ENCODE measurements at places on chromosomes 13 and 19. TPM values are rescaled to one million over a fixed set of nuclear protein-coding genes. Genes with fewer than 3 reads are reported as not detected.

GRCh38 chr19:13637664-13638063, 126.7 kb upstream of the MRI1 start:
- DNase-seq = no peak

DNA sequence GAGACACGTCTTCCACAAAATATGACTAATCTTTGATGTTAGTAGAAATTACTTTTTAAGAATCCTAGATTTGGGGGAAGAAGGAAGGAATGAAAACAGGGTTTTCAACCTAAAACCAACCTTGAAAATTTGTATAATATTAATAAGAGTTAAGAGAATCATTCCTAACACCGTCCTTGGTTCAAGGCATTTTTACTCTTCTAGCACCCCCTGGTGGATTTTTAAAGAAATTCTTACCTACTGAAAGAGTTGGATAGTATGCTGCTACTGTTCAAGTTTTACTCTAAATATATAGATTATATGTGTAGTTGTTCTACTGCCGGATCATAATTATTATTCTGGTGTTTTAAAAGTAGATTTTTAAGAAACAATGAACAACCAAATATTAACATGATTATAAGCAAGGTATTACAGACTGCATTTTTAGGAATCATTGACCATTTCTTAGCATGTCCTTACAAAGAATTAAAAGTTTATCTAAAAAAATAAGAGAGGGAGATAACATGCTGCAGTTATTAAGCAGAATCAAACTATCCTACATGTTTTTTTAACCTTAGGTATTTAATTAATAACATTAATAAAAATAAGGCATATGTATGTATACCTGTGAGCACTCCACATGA, 7.4 kb upstream of the SLITRK6 start:
- peak; percentile 47 for DNase-seq

GRCh38 chr13:92896842-92897241, 329.8 kb upstream of the GPC6 start:
- no peak for DNase-seq

S1PR5 gene
- 2.0 TPM for polyA plus RNA-seq

DNA sequence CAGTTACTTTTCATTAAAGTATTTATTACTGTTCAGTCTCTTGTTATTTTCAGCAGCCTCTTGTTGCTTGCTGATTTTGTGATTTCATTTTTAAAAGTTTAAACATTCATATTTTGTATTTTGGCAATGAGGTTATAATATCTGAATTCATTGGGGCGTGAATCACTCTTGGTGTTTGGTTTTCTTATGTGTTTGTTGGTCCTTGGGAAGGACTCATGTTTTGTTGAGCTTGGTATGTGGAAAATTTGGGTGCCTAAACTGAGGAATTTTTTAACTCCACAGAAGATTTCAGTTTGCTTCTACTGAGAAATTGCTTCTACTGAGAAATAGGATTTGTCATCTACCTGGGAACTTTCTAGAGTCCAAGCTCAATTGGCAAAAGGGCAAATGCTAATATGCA, 38.2 kb downstream of the PDS5B start:
- DNase-seq = no peak

DNA sequence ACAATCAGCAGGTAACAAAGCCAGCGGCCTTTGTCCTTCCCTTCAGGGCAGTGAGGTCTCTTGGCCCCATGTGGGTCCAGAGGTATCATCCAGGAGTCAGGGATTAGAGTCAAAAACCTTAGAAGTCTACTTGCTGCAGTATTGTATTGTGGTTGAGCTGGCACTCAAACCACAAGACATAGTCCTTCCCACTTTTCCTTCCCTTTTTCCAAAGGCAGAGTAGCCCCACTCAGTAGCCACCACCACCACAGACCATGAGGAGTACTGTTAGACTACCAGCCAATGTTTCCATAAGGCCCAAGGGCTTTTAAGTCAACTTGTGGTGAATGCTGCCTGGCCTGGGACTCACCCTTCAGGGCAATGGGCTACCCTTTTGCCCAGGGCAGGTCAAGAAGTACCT, 27.1 kb upstream of the CCNA1 start:
- DNase-seq = no peak

Measured in muscle of back (tissue), 13 donors.